ENCODE measurements at places on chromosomes 16 and 17.

DNA sequence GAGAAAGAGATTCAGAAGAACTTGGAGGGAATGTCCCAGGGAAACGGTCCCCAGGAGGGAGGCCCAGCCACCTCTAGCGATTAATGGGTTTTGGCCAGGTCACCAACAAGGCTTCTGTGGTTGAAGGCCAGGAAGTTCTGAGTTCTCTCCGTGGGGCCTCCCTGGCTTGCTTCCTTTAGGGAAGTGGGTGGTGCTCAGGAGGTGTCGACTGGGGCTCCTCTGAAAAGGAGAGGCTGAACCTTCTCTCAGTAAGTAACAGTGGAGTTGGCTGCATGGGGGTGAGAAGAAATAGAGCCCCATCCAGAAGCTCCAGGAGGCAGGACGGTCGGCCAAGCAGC is 77.1 kb upstream of the GSE1 start:
- no peak for DNase-seq

DNA sequence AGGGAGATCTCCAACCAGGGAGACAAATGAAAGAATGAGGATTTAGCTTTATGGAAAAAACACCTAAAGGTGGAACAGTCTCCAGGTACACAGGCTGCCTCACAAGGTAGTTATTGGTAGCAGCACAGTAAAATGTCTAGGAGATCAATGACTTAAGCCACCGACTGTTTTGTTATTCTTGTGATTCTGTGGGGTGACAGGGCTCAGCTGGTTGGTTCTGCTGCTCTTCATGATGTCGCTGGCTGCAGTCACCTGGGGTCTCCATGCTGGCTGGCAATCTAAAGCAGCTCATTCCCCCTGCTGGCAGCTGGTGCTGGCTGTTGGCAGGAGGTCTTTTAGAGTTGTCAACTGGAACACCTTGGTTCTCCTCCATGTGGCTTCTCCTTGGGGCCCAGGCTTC is 69.2 kb downstream of the FOXL1 start:
- no peak for DNase-seq

DNA sequence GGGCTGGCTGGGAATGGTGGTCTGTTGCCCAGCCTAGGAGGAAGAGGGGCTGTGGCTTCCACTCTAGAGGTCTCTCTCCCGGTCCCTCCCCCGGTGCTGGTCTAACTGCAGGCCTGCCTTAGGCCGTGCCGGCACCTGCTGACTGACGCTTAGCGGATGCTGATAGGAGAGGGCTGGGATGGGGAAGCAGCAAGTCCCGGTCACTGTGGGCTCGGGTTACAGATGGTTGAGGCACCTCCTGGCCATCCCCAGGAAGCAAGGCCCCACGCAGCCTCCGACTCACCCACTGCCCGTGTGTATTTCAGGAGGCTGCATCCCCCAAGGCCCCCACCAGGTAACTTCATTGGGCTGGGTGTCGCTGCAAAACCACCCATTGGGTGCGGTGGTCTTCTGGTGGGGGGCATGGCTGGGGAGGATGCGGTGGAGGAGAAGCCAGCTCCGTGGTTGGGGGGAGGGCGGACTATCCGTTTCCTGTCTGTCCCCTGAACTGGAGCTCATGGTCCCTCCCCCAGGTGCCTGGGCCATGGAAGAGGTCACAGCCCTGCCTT is 278.9 kb downstream of the SEC14L1 start:
- peak; percentile 75 for DNase-seq

- no peak for DNase-seq
Measured at GRCh38 chr17:46025510-46026165, 26.6 kb downstream of the STH start.

DNA sequence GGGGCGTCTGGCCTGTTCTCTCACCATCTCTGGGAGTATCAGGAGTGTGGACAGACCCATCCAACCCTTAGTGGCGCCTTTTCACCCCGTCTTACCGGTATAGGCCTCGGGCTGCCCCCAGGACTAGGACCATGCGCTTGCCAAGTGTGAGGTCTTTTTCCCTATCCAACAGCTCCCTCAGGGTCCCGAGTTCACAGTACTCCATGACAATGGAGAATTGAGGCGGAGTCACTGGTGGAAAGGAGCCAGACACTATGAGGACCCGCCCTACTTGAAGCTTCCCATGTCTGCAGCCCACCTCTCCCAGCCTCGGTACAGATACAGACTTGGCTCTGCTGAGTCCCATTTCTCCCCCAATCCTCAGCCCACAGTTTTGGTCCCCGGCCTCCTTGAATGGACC is 15.9 kb upstream of the RFWD3 start:
- DNase-seq = no peak

GRCh38 chr17:45648642-45649041 is 135.5 kb upstream of the CRHR1 start:
- DNase-seq = no peak
